ENCODE measurements at places on chromosomes 11 and 22. TPM values are rescaled to one million over a fixed set of nuclear protein-coding genes. Genes with fewer than 3 reads are reported as not detected.

Gene FOLH1
- total RNA-seq, result not detected

Gene PGA5
- not detected for total RNA-seq

- DNase-seq, result no peak
These were observed 109.8 kb upstream of the SERPIND1 start for GRCh38 chr22:20663941-20664593.

Gene GLYATL1
- total RNA-seq, result 1.3 TPM

DNA sequence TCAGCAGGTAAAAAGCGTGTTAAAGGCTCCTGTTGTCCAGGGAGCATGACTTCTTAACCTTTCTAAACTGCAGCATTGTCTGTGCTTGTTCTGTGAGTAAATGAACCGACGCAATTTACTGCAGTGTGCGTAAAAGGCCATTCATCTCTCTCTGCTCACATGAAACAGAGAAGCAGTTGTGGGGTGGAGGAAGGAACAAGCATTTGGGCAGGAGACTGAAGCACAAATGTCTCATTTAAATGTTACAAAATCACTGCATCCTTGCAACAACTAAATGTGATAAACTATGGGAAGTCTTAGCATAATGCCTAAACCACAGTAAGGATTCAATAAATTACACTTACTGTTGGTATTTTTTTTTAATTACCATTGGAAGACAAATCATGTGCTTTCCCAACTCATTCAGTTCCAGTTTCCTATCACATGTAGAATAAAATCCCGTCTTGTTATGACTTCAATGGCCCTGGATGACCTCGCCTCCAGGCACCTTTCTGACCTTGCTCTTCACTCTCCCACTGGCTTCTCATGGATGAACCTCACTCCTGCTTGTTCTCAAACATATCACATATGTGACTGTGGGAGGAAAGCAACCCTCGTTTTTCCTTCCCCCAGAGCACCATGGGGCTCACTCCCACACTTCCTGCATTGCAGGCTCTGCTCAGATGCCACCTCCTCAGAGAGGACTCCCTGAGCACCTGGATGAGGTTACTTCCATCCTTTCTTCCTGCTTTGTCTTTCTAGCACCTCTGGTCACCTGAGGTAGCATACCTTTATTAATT is 21.6 kb upstream of the RFPL2 start:
- no peak for DNase-seq

GRCh38 chr11:129636926-129637325 is 178.7 kb upstream of the TMEM45B start:
- DNase-seq, result no peak

DNA sequence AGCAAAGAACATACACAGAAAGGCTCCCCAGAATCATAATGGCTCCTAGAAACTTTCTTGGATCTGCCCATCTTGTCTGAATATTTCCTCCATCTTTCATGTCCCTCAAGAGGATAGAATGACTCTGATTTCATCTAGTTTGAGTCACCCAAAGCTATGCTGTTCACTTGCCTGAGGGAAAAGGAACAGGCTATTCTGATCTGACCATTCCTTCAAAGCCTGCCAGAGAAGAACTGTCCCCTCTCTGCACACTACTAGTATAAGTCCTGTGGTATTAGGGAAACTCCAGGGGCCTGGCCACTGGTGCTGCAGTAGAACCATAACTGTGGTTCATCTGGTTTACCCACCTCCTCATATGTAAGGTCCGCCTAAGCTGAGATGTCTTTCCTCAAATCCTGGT is 2.4 kb upstream of the PATE1 start:
- DNase-seq, result no peak
